ENCODE measurements at places on chromosomes 16 and 17.

DNA sequence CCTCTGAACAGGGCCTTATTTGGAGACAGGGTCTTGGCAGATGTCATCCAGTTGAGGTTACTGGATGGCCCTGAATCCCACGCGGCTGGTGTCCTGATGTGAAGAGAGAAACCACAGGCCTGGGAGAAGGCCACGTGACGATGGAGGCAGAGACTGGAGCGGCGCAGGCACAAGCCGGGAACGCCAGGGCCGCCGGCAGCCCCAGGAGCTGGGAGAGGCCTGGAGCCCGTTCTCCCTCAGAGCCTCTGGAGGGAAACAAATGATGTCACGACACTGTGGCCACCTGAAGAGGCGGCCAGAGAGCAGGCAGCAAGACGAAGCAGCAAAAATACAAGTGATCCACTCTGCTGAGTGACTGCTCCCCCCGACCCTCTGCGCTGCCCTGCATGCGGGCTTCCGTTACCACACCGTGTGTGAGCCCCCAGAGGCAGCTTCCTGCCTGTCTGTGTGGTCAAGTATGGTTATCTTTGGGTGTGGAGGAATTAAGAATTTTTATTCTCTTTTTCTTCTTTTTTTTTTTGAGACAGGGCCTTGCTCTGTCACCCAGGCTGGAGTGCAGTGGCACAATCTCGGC, 11.6 kb downstream of the CD7 start:
- no peak for DNase-seq

DNA sequence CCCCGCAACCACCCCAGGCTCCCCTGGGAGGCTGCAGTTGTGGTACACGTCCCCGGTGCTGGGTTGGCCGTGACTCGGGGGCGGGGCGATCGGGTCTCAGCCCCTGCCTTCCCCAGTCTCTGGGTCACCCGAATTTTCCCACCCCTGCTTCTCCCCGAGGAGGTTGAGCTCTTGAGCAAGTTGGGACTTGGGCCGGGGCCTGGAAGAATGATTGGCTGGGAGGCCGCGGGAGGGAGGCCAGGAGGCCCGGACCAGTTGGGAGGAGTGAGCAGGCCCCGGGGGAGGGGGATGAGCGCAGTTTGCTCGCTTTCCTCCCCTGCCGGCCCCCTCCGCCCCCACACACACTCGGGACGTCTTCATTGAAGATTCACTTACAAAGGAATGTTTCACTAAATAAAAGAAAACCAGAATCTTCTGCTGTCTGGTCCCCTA, 4.5 kb upstream of the HEXIM1 start:
- no peak for DNase-seq

DNA sequence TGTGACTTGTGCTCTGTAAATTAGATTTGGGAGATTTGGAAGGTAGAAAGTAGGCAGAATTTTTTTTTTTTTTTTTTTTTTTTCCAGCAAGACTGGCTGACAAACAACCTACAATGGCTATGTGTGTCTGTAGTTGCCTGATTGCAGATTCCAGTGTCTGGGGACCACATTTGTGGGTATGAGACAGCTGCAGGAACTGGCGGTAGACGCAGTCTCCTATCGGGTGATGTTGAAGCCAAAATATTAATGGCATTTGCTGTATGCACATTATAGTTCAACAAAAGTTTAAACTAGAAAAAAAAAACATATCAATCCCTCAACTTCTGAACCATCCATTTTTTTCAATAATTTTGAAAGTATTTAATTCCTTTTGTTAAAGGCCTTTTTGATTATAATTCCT, 665.2 kb downstream of the TOX3 start:
- no peak for DNase-seq

DNA sequence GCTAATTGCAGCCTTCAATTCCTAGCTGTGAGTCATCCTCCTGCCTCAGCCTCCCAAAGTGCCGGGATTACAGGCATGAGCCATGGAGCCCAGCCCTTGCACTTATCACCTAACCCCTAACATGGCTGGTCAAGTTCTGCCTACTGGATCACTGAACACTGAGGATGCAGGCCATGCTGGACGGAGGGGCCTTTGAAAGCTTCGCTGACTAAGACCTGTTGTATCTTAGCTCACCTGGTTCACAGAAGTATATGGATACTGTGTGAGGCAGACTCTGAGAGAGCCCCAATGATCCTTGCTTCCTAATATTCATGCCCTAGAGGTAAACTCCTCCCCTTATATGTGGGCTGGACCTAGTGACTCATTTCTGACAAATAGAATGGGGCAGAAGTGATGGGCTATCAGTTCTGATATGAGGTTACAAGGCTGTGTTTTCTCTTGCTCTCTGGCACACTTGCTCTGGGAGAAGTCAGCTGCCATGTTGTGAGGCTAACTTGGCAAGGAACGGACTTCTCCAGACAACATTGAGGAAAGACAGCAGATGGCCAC, 11.7 kb upstream of the TMIGD1 start:
- peak; percentile 17 for DNase-seq

DNA sequence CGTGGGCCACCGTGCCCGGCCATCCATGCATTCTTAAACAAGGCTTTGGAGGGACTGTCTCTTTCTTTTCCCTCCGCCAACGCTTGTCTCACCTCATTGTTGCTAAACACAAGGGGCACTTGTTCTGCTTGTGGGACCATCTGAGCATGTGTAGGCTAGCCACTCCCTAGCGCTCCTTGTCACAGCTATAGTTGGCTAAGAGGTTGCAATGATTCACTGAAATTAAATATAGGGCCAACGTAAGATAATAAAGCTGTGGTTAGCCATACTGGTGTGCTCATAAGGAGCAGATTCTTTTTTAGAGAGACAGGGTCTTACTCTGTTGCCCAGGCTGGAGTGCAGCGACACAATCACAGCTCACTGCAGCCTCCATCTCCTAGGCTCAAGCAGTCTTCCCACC, 41.2 kb downstream of the KIAA0513 start:
- DNase-seq, result no peak

DNA sequence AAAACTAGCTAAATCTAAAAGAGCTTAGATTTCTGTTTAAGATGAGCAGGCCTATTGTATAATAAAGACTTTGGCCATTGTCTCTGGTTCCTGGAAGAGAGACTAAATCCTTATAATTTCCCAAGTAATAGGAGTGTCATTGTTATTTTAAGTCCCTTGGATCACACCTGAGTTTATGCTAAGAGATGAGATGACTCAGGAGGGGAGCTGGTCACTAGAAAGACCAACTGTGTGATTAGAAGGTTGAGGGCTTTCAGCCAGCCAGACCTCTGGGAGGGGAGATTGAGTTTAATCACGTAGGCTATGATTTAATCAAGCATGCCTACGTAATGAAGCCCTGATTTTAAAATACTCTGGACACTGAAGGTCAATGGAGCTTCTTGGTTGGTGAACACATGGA, 156.9 kb upstream of the C17orf78 start:
- no peak for DNase-seq

DNA sequence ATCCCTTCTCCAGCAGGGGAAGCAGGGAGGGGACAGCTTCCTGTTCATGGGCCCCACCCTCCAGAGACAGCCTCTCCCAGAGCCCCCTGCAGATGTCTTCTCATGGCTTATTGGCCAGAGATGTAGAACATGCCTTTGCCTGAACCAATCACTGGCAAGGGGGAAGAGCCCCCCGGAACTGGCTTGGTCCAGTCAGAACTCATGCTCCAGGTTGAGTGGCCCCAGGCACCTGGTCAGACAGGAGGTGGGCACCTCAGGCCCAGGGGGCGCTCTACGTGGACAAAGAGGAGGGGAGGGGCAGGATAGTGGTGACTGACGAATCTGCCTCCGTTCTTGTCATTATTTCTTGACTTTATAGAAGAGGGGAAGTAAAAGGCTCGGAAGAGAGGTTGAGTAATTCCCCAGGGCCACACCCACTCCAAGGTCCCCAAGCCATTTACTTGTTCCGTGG, 23.6 kb downstream of the RAB11FIP4 start:
- DNase-seq, result no peak

DNA sequence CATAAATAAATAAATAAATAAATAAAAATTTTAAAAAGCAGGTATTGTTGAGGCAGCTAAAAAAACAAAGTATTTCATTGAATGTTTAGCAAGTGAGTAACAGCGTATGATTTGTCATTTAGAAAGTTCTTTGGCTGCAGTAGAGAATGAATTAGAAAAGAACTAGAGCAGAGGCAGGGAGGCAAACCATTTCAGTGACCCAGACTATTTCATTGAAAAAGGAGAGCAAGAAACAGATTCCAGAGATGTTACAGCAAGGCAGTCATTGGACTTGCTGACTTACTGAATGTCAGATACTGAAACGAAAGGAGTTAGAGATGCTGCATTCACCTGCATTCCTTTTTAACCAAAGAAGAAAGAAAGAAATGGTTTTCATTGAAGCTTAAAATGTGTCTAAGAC, 105.5 kb upstream of the HLF start:
- DNase-seq, result no peak

DNA sequence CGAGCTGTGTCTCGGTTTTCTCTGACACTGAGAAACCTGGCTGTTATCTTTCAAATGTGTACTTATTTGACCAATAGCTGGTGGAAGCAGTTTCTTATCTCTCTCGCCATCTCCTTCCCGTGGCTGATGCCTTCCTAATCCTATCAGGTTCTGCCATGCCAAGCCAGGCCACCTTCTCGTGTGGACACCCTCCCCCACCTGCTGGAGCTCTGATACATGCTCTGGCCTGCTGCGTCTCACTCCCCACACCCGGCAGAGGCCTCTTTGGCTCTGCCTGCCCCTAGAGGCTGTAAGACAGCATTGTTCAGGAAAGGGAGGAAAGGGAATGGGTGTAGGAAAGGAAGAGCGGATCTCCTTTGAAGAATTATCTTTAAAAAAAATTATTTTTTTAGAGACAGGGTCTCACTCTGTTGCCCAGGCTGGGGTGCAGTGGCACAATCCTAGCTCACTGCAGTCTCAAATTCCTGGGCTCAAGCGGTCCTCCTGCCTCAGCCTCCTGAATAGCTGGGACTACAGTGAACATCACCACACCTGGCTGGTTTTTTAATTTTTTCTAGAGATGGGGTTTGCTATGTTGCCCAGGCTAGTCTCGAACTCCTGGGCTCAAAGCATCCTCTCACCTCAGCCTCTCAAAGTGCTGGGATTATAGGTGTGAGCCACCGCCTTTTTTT, 7.5 kb upstream of the ARMC5 start:
- DNase-seq, result no peak

GRCh38 chr17:48722915-48723422, at the start of gene PRAC2:
PRAC2 (plus strand) TSS chr17:48723185; CDS start chr17:48724411, 1,226 bp downstream.
- DNase-seq, result no peak

GRCh38 chr17:71872843-71873485, 247.9 kb upstream of the SOX9 start:
- DNase-seq, result no peak

GRCh38 chr16:49443576-49443975, 70.0 kb downstream of the C16orf78 start:
- no peak for DNase-seq

DNA sequence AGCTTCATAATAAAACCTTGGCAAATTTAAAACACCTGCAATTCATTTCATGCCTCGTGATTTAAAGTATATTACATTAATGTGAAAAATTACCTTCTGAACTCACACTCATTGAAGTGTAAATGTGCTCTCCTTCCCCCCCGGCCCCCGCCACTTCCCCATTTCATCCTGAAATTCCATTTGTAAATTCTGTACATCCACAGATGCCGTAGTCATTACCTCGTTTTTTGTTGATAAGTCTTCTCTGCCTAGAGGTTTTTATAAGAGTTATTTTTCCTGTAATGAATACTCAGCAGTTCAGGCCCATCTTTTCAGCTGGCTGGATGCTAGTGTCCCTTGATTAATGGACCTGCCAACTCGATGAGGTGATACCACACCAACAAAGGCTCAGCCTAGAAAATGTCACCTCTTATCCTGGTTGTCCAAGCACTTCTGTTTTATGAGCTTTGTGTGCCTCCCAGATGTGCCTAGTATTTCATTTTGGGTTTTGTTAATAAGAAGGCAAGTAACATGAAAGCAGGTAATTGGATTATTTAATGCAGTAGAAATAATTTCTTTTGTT, 64.8 kb upstream of the KIFC3 start:
- DNase-seq, result no peak

DNA sequence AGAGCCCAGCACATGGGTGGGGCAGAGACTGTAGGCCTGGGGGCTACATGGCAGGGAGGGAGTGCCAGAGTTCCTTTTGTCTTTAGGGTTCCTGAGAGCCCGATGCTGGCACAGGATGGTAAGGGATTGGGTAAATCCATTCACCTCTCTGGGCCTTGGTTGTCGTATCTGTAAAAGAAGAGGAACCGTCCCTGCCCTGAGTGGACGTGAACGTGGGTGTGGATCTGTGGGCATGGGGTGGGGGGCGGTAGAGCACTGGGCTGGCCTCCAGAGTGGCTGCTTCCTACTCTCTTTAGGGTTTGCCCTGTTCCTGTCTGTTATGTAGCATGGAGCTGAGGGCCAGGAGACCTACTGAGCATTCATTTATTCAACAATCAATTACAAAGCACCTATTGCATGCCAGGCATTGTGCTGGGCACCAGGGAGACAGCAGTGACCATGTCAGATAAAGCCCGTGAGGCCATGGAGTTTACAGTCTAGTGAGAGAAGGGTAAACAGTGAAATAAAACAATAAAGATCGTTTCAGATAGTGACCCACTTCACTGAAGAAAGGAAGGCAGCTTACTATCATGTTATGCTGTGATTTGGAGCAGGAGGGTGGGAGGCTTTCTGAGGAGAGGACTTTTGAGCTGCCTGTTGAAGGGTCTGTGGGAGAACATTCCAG, 13.1 kb upstream of the TCAP start:
- no peak for DNase-seq

- peak; percentile 10 for DNase-seq
Observed at GRCh38 chr16:57186872-57187854, 1.0 kb downstream of the RSPRY1 start.

DNA sequence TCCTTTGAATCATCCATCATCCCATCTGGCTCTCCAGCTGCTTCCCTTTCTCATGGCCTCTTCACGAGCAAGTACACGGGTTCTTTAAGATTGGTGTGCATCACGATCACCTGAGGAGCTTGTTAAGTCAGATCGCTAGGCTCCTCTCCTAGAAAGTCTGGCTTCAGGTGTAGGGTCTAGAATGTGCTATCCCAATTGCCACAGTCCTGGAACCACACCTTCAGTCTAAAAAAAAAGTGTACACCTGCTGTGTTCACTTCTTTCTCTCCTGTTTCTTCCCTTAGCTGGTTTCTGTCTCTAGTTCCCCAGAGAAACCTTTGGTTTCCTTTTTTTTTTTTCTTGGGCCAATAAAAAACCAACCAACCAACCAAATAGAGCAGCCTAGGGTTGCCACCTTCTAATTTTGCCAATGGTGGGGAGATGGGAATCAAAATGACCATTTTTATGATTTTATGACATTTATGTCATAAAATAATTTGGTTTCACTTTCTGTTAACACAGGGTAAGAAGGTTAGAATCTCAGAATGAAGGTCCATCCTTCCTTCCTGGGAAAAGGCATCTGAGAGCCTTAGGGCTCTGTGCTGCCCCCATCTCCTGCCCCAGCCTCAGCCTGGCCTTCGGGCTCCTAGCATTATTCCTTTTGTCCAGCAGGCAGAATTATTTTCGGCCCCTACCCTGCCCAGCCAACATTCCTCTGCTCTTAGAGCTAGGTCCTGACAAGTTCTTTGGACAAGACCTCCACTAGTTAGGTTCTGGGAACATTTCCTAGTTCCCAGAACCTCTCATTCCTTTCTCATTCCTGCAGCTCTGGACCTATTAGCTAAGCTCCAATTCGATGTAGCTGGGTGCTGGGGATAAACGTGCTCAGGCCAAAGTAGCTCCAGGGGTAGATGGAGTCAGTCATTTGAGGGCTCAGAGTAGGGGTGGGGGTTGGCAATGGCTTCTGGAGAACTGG, 1.9 kb upstream of the GGT6 start:
- no peak for DNase-seq

Measured in T-helper 2 cell treated with Interferon-gamma antibody and Interleukin-4, amounts not matched to agents 5 μg/mL and 100 μg/mL, for 36 hours (primary cell).